ENCODE measurements at places on chromosomes 2 and 18.

DNA sequence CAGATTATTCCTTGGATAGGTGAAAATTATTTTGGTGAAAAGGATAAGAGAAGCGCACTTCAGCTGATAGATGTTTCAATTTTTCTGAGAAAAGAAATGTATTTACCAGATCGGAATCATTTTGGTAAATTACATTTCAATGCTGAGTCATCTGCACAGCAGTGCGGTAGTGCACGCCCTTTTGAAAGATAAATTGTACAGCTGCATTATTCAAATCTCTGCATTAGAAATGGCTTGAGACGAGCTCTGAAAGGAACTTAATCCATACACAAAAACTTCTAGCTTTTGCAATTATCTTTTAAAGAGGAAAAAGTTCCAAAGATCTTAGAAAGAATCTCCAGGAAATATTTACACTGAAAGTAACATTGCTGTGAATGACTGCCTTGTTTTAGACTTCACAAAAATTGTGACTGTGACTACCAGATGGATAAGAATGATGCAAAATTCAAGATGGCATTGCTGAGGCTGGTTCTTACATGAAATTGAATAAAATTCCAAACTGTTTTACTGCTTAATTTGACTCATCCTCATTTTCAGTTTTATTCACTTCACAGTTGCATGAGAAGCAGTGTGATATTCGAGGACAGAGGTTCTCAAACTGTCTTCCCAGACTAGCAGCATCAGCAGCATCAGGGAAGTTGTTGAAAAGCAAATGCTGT lies 161.7 kb downstream of the RND3 start:
- H3K36me3 ChIP-seq: no peaks in the 10 kb centered on the region
- no peaks in the 10 kb centered on the region for H3K4me1 ChIP-seq
- no peak for DNase-seq
- no peak overlapping the region for H3K27ac ChIP-seq
- H3K27me3 ChIP-seq: no peaks in the 10 kb centered on the region

DNA sequence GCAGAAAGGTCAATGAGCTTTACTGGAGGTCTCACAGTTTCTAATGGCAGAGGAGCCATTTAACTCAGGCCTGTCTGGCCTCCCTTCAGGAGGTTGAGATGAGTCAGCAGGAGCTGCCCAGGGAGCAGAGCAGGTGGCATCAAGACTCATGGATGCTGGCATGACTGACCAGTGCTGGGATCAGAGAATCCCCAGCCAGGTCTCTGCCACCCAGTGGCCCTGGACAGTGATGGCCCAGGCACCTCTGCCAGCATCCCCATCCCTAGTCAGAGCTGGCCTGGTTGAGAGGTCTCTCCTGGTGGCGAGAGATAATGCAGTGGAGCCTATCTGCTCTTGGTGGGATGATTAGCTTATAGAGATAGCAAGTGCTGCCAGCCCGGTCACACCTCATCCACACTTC lies 43.1 kb downstream of the GYPC start:
- DNase-seq: no peak
- no peak overlapping the region for H3K27ac ChIP-seq
- H3K4me1 ChIP-seq: no peaks in the 10 kb centered on the region
- no peaks in the 10 kb centered on the region for H3K27me3 ChIP-seq

- DNase-seq: no peak
- H3K4me1 ChIP-seq: no peaks in the 10 kb centered on the region
Observed at GRCh38 chr18:41790687-41791086, 164.3 kb upstream of the PIK3C3 start.

- H3K4me1 ChIP-seq: peaks cover 7% of the 10 kb centered on the region
- no peaks in the 10 kb centered on the region for H3K27me3 ChIP-seq
- no peak overlapping the region for H3K27ac ChIP-seq
- H3K36me3 ChIP-seq: no peaks in the 10 kb centered on the region
Observed at GRCh38 chr2:45724335-45724734, 72.9 kb downstream of the PRKCE start.

DNA sequence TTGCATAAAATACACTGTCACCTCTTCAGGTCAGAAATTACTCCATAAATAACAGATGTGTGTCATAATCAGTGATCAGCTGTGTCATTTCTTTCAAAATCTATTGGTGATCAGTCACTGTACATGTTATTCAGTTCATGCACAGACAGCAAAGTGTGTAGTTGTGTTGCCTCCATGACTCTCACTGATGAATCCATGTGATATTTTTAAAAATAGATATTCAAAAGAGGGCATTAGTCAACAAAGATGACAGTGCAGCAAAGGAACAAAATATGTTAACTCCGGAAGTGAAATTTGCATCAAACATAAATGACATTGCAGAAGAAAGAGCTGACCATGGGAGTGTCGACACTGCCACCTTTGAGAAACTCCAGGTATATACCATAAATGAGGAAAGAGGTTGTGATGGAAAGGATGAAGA lies 17.1 kb upstream of the MCM6 start:
- H3K27me3 ChIP-seq: no peaks in the 10 kb centered on the region
- H3K4me3 ChIP-seq: no peak overlapping the region
- H3K4me1 ChIP-seq: peaks cover 7% of the 10 kb centered on the region

GRCh38 chr2:221671515-221671914 lies 99.4 kb upstream of the EPHA4 start:
- H3K36me3 ChIP-seq: no peaks in the 10 kb centered on the region
- no peaks in the 10 kb centered on the region for H3K27me3 ChIP-seq
- no peak overlapping the region for H3K27ac ChIP-seq
- H3K4me1 ChIP-seq: no peaks in the 10 kb centered on the region
- H3K4me3 ChIP-seq: no peak overlapping the region

GRCh38 chr2:118535171-118535817 lies 312.2 kb downstream of the EN1 start:
- peaks cover 2% of the 10 kb centered on the region for H3K27me3 ChIP-seq
- no peaks in the 10 kb centered on the region for H3K36me3 ChIP-seq
- DNase-seq: no peak
- H3K4me3 ChIP-seq: no peak overlapping the region
- H3K4me1 ChIP-seq: no peaks in the 10 kb centered on the region

DNA sequence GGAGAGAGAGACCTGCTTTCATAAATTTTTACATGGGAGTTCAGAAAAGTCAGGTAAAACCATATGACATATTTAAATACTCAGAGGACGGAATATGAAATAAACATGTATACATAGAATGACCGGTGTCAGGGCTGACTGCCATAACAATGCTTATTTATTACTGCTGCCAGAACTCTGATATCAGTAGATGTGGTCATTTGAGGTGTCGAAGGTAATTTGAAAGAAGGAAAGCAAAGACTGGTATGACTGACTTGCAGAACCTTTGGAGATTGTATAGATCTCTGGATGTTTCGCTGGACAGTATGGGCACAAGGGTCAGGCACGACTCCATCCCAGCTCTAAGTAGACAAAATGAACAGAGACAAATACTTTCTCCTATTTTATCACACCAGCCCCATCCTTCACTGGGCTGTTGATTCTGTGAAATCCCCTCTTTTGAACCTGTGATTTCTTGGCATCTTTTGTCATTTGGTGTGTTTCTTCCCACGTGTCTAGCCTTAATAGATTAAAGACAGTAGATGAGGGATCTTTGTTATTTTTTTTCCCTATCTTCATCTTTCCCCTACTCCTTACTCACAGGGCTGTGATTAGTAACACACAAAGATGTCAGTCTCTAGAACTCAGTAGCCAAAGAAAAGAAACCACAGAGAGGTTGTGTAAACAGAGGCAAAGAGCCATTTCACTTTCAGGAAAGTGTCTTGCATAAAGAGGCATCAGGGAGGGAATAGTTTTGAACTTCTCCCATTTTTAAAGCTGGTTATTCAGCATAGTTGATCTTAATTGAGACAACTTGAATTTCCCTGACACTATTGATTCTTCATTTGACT lies 61.6 kb downstream of the ICOS start:
- peak overlapping the region; percentile 8 for H3K4me3 ChIP-seq
- no peaks in the 10 kb centered on the region for H3K27me3 ChIP-seq
- peaks cover 9% of the 10 kb centered on the region for H3K36me3 ChIP-seq
- H3K4me1 ChIP-seq: peaks cover 53% of the 10 kb centered on the region
- H3K27ac ChIP-seq: no peak overlapping the region

DNA sequence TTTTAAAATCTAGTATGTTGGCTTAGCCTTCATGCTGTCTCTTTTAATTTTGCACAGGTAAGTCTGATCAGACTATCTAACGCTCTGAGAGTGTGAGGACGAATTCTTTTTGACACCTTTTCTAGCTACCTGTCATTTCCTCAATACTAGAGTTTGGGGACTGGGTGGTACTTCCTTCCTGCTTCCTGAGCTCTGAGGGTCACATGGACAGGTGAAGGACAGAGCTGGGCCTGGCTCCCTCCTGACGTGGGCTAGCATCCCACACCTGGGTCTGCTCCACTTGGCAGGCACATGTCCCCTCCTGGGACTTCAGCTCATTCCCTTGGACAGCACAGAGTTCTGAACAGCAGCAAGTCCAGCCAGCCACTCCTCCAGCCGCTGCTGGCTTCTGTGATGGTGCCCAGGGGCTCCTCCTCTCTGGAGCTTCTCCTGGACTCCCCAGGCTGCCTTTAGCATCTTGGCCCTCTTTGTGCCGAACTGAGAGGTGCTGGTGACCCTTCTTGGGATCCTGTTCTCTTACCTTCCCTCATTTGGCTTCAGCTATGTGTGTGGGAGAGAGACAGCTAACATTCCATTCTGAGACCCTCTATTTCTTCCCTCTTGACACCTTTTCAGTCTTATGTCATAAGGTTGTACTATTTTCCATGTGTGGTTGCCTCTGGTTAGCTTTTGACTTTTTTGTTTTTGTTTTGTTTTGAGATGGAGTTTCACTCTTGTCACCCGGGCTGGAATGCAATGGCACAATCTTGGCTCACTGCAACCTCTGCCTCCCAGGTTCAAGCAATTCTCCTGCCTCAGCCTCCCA lies 106.9 kb downstream of the B3GNT2 start:
- no peaks in the 10 kb centered on the region for H3K27me3 ChIP-seq
- DNase-seq: no peak
- H3K36me3 ChIP-seq: peaks cover 9% of the 10 kb centered on the region
- H3K4me1 ChIP-seq: peaks cover 71% of the 10 kb centered on the region
- peak overlapping the region; percentile 98 for H3K27ac ChIP-seq

- DNase-seq: no peak
- no peaks in the 10 kb centered on the region for H3K36me3 ChIP-seq
- no peak overlapping the region for H3K4me3 ChIP-seq
- H3K27ac ChIP-seq: no peak overlapping the region
- no peaks in the 10 kb centered on the region for H3K4me1 ChIP-seq
Observed at GRCh38 chr2:75292826-75293225, 93.5 kb upstream of the TACR1 start.

DNA sequence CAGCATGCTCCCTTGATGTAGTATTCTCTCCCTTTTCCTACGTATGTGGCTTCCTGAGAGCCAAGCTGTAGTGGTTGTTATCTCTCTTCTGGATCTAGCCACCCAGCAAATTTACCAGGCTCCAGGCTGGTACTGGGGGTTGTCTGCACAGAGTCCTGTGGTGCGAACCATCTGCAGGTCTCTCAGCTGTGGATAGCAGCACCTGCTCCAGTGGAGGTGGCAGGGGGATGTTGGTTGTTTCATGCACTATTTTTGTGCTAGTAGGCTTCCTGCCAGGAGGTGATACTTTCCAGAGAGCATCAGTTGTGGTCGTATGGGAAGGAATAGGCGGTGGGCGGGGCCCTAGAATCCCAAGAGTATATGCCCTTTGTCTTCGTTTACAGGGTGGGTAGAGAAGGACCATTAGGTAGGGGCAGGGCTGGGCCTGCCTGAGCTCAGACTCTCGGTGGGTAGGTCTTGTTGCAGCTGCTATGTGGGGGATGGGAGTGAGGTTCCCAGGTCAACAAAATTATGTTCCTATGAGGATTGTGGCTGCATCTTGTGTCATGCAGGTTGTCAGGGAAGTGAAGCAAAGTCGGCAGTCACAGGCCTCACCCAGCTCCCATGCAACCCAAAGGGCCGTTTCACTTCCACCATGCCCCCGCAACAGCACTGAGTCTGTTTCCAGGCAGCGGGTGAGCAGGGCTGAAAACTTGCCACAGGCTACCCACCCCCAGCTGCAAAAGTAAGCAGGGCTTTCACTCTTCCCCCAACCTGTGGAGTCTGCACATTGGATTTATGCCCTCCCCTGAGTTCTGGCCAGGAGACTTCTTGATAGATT lies 1139.5 kb downstream of the BCL11A start:
- H3K36me3 ChIP-seq: no peaks in the 10 kb centered on the region
- no peak overlapping the region for H3K4me3 ChIP-seq
- H3K4me1 ChIP-seq: no peaks in the 10 kb centered on the region
- no peak overlapping the region for H3K27ac ChIP-seq
- DNase-seq: no peak

DNA sequence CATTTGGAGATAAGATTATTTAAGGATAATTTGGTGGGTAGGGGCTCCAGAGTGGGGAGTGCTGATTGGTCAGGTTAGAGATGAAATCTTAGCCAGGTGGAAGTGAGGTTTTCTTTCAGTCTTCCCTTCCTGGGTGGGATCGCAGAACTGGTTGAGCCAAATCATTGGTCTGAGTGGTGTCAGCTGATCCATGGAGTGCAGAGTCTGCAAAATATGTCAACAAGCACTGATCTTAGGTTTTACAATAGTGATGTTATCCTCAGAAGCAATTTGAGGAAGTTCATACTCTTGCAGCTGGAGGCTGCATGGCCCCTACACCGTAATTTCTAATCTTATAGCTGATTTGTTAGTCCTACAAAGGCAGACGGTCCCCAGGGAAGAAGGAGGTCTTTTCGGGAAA lies 1483.4 kb upstream of the ZEB2 start:
- no peak overlapping the region for H3K4me3 ChIP-seq
- no peak overlapping the region for H3K27ac ChIP-seq
- no peaks in the 10 kb centered on the region for H3K27me3 ChIP-seq
- no peaks in the 10 kb centered on the region for H3K4me1 ChIP-seq
- no peaks in the 10 kb centered on the region for H3K36me3 ChIP-seq

DNA sequence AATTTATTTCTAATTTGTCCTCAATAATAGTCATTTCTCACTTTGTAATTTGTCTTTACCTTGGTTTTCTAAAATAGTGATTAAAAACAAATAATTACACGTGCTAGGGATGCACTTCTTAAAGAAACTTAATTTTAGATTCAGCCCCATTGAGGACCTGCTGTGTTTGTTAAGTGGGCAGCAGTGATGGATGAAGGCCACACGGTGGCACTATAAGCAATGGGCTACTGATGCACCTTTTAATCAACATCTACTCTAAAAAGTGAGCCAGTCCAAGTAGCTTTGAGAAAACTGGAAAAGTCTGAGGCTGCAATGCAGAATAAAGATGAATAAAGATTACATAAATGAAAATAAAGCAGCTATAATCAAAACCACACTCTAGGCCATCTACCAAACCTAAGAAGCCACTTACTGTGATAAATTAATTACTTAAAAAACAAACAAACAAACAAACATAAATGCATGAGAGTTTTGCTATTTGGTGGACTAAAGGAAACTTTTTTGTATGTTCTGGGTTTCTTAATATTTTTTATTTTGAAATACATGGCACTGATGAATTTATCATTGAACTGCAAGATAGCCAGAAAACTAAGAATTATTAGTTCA lies 89.3 kb downstream of the PDE11A start:
- no peak overlapping the region for H3K4me3 ChIP-seq
- H3K4me1 ChIP-seq: no peaks in the 10 kb centered on the region
- no peaks in the 10 kb centered on the region for H3K36me3 ChIP-seq
- peak; percentile 37 for DNase-seq
